Heart right ventricle (tissue), 16 donors: ENCODE measurements at places on chromosomes 6 and 20.

DNA sequence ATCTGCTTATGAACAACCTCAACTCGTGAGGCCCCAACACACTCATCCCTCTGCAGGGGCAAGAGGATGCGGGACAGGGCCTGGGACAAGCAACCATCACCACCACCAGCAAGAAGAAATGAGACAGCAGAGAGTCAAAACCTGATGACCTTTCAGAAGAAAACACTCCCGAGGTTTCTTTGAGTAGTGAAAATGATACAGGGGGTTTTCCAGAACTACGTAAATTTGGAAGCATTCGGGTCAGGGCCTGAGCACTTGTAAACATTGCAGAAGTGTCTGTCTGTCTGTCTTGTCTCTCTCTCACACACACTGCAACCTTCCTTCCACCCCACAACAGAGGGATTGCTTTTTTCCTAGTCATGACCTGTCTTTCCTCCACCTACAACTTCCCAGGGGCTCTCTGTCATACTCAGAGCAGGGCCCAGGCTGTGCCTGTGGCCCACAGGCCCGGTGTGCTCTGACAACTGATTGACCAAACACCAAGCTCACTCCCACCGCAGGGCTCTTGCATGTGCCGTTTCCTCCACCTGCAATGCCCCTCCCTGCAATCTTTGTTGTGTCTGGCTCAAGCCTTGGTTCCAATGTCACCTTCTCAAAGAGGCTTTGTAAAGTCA lies 90.9 kb downstream of the BMP7 start:
- no peak for DNase-seq

- DNase-seq, result no peak
These were observed 705 bp downstream of the ZSCAN23 start for GRCh38 chr6:28442586-28442985.

DNA sequence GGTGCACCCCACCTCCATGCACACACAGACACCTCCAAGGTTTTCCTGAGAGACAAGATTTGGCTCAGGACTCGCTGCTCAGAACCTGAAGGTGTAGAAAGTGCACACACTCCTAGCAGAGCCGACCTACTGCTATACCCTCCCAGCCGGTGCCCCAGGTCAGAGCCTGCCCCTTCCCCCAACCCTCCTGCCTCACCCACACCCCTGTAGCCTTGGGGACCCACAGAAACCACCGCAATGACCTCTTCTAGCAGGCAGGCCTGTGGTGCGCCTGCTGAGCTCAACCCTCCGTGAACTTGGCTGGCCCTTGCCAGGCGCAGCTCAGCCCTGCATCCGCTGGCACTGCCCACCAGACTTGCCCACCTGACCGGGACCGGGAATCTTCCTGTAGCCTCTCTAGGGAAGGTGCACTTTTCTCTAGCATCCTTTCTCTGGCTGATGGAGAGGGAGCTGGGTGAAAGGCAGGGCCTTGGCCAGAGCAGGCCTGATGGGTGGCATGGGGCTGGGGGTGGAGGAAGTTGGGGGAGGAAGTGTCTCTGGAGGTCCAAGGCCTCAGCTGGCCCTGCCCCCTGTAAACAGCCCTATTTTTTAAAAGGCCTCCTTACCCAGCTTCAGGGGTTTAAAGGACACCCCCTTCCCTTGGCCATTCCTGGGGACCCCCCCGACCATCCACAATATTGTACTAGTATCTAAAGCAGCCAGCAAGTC lies 36.9 kb upstream of the SLCO4A1 start:
- DNase-seq, result no peak

GRCh38 chr20:47024461-47024937 lies 129.9 kb downstream of the EYA2 start:
- no peak for DNase-seq

GRCh38 chr6:25324066-25324762 lies 45.0 kb downstream of the CARMIL1 start:
- no peak for DNase-seq

- DNase-seq, result no peak
These were observed 19.3 kb downstream of the CST7 start for GRCh38 chr20:24968278-24968800.

DNA sequence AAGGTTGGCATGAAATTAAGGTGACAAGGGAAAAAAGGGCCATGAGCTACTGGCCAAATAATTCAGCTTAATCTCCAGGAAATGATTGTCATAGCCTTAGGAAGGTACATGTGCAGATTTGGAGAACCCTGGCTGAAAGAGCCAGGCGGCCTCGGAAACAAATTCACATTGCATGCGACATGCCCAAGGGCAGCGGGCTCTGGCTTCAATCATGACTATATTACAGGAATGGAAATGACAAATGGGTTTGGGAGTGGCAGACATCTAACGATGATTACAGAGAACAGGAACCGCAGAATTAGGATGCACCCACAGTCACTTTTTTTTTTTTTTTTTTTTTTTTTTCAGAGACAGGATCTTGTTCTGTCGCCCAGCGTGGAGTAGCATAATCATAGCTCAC lies 112.4 kb upstream of the SALL4 start:
- DNase-seq, result no peak

GRCh38 chr20:45407783-45408645 lies at the start of gene DBNDD2:
Gene DBNDD2, plus strand, starts transcription at chr20:45408289. Its CDS starts 179 bp downstream, at chr20:45408468.
- peak; percentile 80 for DNase-seq

- no peak for DNase-seq
These were observed 41.7 kb upstream of the FAM135A start for GRCh38 chr6:70371454-70372105.

DNA sequence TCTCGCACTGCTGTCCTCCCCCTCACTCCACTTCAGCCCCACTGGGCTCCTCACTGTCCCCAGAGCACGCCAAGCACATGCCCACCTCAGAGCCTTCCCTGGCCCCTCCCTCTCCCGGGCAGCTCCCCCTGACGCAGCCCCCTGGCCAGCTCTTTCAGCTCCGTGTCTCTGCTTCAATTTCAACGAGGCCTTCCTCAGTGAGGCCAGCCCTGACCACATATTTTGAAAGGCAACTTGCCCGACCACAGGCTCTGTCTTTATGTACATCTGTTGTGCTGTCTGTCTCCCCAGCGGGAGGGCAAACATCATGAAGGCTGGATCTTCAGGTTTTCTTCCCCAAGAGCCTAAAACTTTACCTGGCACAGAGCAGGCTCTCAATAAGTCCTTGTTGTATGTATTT lies 44.6 kb downstream of the JPH2 start:
- no peak for DNase-seq

DNA sequence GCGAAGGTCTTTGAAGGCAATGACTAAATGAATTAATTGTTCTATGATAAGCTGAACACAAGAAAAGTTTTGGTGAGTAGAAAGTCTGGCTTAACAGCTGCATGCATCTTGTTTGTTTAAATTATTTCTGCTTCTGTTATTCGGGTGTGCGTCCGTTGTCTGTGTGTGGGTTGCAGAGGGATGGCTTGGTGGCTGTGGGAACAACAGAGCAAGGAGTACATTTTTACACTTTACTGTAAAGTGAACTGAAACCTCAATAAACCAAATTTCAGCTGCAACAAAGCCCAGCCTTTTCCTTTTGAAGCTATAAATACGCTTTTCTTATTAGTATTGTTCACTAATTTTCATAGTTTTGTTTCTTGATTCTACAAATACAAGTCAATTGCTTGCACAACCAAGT lies 3.5 kb upstream of the LAMP5 start:
- no peak for DNase-seq

GRCh38 chr20:50330504-50331313 lies 140.1 kb downstream of the CEBPB start:
- DNase-seq, result no peak

DNA sequence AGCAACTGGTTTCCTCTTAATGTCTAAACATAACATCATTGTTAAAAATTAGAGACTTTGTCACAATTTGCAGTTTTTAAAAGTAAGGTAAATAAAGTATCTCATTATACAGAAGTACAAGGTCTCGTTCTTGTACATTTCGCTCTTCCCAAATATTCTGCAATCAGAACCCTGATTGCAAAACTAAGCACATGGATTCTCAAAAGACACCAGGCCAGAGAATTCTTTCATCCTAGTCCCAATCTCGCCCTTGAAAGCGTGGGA lies 355 bp upstream of the AKAP7 start:
- no peak for DNase-seq

GRCh38 chr6:73657201-73657600 lies 3.4 kb upstream of the SLC17A5 start:
- DNase-seq, result no peak

DNA sequence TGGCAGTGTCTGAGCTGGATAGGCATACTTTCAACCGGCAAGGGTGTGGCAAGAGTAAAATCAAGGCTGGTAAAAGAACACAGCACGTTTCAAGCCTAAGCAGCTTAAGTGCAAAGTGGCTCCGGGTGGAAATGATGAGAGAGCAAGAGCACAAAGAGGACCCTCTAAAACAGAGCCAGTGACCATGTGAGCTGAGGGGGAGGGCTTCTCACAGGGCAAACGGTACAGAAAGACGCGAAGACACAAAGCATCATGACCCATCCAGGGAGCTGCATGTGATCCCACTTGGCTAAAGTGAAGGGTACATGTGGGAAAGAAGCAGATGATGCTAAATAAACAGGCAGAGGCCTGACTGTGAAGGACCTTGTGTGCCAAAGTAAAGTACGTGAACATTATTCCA lies 25.7 kb downstream of the FKBP5 start:
- no peak for DNase-seq

DNA sequence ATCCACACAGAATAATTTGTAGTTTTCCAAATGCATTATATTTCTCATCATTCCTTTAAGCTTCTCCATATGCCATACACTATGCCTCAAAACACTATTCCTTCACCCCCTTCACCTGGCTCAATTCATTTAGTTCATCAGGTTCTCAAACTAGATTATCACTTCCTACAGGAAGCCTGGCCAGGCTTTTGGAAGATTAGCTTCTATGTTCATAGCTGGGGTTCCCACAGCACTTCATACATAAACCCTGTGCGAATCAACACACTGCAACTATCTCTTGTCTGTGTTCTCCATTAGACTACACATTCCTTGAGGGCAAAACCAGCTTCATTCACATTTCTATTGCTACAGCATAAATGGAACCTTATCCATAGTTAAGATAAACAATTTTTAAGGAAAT lies 40.5 kb upstream of the PLN start:
- DNase-seq, result no peak

DNA sequence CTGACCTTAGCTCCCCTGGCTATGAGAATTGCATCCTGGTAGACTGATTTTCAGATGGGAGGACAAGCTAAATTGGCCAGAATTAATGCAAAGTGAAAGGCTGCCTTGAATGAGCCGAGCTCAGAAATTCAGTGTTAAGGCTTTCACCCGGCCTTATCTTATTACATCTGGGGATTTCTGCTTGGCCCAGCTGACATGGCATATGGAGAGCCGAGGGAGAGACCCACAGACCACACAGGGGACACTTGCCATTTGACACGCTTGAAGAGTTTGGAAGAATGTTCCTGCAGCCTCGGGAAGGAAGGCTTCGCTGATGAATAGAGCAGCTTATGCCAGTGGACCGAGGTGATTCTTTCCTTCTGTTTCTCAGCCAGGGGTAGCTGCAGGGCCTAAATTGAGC lies 9.0 kb downstream of the MOCS3 start:
- no peak for DNase-seq

GRCh38 chr20:15836634-15837033 lies 736.6 kb downstream of the KIF16B start:
- no peak for DNase-seq

DNA sequence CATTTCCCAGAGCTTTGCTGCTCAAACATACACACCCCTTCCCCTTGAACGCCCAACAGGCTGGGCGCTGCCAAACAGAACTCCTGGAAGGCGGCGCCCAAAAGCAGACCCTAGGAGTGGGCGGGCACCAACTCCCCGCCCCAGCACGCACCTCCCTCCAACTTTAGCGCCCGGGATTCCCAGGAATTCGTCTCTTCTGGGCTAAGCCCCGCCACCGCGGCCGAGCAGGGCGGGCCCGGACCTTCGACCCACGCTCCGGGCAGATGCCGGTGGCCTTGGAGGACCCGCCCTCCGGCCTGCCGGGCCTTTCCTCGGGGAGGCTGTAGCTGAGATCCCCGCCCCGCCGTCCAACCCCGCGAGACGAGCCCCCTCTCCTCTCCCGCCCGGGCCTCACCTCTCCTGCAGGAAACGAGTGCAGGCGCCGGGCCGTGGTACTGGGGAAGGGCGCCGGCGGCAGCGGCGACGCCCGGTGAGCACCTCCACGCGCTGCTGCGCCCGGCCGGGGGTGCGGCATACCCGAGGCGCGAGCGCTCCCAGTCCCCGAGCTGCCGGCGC lies 659 bp downstream of the MCUR1 start:
- peak; percentile 57 for DNase-seq

- DNase-seq, result no peak
These were observed 92.0 kb downstream of the TTLL2 start for GRCh38 chr6:167416676-167417430.

DNA sequence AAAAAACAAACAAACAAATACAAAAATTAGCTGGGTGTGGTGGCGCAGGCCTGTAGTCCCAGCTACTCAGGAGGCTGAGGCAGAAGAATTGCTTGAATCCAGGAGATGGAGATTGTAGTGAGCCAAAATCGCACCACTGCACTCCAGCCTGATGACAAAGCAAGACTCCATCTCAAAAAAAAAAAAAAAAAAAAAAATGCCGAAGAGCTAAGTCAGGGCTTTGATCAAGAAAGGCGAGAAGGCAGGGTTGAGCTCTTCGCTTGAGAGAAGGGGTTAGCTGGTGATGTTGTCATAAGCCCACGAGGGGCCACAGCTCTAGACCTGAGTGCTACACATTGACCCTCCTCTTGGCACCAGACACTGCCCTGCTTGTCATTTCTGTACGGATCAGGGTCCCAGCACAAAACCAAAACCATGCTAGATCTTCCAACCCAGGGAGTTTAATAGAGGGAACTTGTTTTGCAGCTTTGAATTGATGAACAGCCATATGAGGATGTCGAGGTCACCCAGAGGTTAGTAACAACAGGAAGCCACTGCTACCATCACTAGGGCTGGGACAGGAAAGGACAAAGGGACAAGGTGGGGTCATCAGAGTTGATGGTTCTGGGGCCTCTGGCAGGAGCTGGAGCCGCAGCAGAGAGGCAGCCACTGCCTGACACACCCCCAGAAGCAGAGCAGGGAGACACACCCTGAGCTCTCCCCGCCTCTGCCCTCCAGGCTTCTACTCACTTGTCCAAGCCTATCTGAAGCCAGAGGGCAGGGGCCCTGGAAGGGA lies 122.7 kb downstream of the SNX5 start:
- DNase-seq, result no peak

- no peak for DNase-seq
These were observed 46.4 kb upstream of the TGM2 start for GRCh38 chr20:38211200-38212097.
